Lung (tissue), 17 donors: ENCODE measurements at places on chromosomes 4 and X. TPM values are rescaled to one million over a fixed set of nuclear protein-coding genes. Genes with fewer than 3 reads are reported as not detected.

DNA sequence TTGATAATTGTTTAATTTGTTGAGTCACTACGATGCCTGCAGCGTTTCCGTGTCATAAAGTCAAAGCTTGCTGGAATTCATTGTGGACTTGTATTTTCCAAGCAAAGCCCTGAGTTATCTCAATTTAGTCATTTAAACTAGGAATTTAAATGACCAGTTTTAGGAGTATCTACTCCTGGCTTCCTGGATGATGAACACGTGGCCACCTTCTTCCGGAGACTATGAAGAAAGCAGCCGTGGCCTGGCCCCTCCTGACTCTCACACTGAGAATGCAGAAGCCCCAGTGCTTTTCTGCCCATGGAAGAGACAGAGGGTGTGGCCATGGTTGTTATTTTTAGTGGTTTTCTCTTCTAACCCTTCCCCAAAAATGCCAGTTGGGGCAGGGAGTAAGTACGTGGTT lies 250.7 kb upstream of the GATB start:
- no peak for DNase-seq

Gene VAMP7
- polyA plus RNA-seq: 22.7 TPM

Gene TMEM47
- 7.0 TPM for polyA plus RNA-seq

- DNase-seq: no peak
Measured at GRCh38 chr4:40987151-40987550, 227.2 kb downstream of the APBB2 start.

DNA sequence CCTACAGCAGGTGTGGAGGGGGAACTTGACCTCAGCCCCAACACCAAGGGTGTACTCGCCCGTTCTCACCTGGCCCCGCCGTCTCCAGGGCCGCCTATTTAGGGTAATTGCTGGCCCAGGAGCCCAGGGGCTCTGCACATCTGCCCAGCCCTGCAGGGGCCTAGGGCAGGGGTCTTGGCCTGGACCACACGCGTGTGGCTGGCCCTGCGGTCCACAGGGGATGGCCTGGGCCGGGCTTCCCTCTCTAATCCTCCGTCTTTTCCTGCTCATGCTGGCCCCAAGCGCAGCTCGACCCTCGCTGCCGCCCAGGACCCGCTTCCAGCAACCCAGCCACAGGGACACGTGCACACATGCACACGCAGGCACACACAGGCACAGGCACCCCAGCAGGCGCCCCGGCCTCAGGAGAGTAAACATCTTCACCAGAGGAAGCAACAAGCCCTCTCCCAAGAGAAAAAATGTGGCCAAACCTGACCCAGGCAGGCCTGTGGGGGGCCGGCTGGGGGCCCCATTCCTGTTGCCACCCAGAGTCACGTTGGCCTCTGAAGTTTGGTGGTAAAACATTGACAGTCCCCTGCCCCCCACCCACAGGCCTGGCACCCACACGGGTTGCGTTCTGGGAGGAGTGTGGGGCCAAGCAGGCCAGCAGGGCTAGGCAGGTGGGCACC lies 24.6 kb upstream of the FGFR3 start:
- peak; percentile 88 for DNase-seq

Gene TRMT2B
- 10.4 TPM for polyA plus RNA-seq

GRCh38 chr4:109816894-109817293 lies 1.3 kb downstream of the GAR1 start:
- no peak for DNase-seq

GRCh38 chr4:31692399-31692940 lies 972.3 kb downstream of the PCDH7 start:
- peak; percentile 86 for DNase-seq

Gene NAP1L3
- polyA plus RNA-seq: 0.41 TPM

Gene NR3C2
- 2.8 TPM for polyA plus RNA-seq

GRCh38 chrX:132107291-132107690 lies 20.5 kb downstream of the FRMD7 start:
- DNase-seq: no peak

DNA sequence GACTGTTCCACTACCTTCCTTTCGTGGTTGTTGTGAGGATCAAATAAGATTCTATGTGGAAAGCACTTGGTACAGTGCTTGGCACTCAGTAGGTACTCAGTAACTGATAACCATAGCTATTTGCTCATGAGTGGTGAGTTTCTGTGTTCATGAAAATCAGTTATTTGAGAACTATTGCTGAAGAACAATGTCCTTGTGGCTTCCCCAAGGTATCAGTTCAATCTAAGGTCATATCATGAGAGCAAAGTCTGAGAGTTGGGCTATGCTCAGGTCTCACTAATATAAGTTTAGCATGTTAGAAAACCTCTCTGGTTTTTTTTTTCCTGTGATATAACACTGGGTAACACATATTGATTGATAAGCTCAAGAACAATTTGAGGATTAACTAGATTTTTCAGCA lies 147.8 kb downstream of the GRIA3 start:
- DNase-seq: no peak

DNA sequence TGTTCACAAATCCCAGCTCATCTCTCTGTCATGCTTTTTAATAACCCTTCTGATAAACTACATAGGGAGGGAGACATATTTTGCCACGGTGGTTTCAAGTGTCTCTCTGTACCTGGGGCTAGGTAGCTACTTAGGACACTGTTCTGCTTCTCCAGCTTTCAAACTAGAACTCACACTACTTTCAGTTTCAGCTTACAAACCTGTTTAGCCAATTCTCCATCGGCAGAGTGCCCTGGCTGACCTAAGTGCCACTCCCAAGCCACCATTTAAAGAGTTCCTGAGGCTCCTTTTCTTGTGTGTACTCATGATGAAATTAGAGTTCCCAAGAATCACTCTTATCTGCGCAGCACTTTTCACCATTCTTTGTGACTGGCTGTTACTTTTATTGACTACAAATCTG lies 899.2 kb downstream of the FAT4 start:
- no peak for DNase-seq

DNA sequence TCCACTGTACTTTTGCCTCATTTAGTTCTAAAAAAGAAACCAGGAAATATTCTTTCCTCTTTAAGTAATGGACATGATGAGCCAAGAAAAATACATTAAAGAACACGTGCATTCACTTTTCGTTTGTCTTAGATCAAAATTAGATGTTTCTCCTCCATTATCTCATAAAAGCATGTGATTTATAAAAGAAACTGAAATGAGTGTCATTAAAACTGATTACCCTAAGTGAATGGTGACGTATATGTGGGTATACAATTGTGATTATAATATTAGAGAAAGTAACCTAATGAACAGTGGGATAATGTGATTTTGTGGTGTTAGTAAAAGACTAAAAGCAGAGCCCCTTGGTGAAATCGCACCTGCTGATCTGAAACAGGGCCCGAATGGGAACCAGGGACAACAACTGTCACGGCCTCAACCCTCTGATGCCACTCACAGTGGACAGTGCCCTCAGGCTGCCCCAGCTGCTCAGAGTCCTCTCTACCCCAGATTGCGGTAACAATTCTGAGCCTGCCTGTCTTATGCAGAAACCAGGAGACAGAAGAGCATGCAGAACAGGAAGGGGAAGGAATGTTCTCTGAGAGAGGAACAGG lies 25.7 kb upstream of the HS6ST2 start:
- DNase-seq: no peak

DNA sequence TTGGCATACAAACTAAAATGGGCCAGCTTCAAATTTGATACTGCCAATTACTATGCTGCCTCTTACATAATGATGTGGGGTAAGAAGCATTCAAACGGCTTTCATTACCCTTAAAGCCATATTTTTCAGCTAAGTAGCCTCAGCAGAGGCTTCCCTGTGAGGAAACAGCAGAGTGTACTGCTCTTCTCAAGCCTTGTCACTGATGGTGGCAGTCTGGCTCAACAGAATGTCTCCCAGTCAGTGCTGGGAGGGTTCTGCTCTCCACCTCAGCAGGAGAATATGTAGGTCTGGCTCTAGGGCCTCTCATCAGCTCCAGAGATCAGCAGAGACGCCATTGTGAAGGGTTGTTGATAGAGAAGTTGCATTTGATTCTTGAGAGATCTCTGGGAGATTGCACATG lies 44.6 kb upstream of the MBNL3 start:
- no peak for DNase-seq

Gene IL9R
- 0.48 TPM for polyA plus RNA-seq

DNA sequence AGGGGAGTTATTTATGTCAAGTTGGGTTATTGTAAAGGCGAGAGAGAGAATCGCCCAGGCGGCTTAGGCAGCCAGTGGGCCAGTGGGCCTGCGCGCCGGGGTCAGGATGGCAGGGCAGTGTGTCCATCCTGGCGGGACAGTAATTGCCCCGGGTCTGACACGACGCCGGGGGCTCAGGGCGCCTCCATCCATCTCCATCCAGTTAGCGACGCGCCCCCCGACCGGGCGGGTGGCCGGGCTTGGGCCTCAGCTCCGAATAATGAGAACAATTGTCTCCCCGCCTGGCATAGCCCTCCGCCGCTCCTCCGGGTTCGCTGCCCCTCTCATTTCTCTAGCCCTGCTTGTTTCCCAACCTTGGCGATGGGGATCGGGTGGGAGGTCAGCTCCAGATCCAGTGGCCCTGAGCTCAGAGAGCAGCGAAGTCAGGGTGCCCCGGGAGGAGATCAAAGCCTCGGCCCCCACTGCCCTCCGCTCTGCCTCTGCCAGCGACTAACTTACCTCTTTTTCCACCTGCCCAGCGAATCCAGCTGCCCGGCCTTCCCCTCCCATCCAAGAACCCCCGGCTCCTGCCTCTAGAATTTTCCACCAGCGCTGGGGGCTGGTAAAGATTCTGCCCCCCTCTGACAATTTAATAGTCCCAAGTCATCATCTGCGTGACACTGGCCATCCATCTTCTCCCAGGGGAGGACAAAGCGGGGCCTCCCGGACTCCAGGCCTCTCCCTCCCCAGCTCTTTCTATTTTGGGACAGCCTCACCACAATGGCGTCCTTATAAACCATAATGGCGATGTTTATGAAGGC lies 56.9 kb upstream of the TMEM33 start:
- no peak for DNase-seq

GRCh38 chr4:7793186-7793585 lies 146.5 kb downstream of the AFAP1 start:
- DNase-seq: no peak

Gene XG
- polyA plus RNA-seq: 0.24 TPM

DNA sequence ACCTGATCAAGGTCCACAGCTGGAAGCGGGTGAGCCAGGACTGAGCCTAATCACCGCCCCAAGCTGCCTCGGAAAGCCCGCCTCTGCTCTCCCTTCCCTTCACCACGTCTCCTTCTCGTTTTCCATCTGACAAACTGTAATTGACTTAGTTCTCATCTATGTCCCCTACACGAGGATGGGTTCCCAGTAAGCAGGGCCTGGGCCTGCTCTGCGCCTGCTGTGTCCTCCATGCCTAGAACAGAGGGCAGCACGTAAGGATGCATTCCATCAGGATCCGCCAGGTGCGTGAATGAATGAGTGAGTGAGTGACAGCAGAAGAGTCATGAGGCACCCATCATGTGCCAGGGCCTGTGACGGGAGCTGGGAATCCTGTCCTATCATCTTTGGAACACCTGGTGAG lies 86.7 kb downstream of the JAKMIP1 start:
- DNase-seq: no peak

GRCh38 chr4:24279469-24279868 lies 304.9 kb downstream of the DHX15 start:
- DNase-seq: no peak

Gene ADH1C
- 2.6 TPM for polyA plus RNA-seq

GRCh38 chr4:173448103-173448502 lies 49.2 kb upstream of the SCRG1 start:
- peak; percentile 53 for DNase-seq

DNA sequence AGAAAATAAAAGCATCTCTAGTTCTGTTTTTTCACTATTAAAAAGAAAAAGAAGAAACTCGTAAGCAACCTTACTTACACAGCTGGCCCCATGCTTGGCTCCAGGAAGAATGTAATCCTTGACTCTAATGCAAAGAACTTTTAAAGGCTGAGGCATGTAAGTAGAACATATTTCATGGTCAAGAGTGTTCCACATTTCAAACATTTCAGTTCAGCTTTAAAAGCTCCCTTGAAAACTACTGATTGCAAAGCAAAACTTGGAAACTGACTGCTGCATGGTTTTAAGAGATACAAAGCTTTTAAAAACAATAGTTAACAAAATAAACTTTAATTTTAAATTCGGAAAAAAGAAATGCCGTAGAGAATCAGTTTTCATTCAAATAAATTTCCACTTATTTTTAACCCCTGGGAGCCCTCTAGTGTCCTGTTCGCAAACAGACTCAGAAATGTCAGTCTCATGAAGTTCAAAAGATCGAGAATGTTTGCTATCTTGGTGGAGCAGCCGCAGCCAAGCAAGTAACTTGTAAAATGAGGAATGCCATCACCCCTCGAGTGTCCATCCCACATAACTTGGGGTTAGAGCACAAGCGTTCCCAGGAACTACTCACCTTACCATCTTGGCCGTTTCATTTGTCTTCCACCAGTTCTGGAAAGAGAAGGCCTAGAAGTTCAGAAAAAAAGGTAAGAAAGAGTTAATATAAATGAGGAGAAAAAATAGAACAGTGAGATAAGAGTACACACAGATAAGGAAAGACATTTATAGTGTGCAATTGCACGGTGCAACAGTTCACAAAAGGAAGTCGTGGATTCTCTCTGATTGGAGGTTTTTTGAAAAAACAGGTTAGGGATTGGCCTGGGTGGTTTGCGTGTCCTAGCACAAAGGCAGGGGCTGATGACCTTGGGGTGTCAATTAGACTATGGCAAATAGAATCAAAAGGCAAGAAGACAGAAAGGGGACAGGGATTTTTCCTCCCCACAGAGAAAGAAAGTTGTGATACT lies at the start of gene GASK1B:
Gene GASK1B (minus strand): TSS at position 765 of the 998 bp plus-strand sequence. CDS start 1,650 bp downstream, outside the sequence.
- peak; percentile 35 for DNase-seq

GRCh38 chr4:168208957-168209614 lies 109.5 kb downstream of the DDX60 start:
- no peak for DNase-seq

Gene P2RY4
- polyA plus RNA-seq: 0.08 TPM

- DNase-seq: no peak
Measured at GRCh38 chr4:17336069-17336468, 175.8 kb downstream of the QDPR start.

DNA sequence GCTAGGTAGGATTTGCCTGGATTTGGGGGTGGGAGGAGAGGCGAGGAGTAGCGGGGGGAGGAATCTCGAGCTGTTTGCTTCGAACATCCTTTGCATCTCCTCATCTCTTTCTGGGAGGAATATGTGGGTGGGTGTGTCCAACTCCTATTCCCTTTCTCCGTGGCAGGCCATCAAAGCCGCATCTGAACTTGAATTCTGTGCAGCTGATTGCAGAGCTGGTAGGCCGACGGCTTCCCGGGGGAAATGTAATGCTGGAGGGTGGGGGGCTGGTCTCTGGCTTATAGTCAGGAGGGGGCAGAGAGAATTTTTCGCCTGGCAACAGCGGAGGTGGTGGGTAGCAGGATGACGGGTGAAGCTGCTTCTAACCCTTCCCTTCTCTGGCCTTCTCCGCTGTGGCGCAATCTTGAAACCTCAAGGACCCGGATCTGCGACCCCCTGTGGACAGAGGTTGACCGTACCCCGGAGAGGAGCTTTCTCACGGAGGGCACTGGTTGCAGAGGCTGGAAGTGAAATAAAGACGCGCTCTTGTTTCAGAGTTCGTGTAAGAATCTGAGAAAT lies 628 bp downstream of the ZCCHC12 start:
- peak; percentile 16 for DNase-seq
